ENCODE measurements at places on chromosomes 5 and 9.

- no peak for DNase-seq
Observed at GRCh38 chr5:95664204-95664786, 17.7 kb downstream of the RFESD start.

DNA sequence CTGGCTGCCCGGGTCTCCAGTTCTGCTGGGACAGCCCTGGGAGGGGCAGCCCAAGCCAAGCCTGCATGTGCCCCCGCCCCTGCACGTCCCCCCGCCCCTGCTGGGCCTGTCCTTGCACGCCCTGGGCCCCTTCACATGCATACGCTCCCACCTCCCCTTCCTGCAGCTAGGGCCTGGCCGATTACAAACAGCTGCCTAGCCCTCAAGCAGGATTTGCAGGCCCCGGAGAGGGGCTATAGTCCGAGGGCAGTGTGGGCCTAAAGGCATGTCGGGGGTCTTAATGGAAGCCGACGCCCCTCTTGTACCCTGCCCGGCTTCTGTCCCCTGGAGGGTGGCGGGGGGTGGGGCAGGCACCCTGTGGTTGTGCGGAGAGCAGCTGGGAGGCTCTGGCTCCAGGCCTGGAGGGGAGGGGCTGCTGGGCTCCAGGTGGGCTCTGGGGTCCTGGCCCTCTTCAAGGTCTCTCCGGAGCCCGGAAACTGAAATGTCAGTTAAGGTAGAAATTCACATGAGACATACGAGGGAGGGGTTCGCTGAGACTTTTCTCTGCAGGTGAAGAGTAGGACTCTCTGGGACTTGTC, 16.9 kb downstream of the COL5A1 start:
- DNase-seq, result peak; percentile 25

GRCh38 chr5:179792612-179793467, 946 bp upstream of the LTC4S start:
- DNase-seq, result peak; percentile 54

DNA sequence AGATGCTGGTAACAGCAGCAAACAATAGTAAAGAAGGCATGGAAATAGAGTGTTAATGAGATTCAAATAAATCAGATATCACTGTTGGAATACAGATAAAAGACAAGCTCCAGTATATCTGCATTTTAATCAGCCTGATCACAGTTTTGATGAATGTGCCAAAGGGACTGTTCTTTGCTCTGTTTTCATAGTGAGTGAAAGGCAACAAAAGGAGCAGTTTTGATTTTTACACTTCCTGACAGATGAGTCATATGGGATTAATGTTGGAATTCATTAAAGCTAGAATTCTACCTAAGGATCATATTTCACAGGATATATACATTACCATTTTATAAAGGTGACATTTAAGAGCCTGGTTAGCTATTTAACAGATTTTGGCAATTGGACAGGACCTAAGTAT, 743.3 kb upstream of the PTPRD start:
- no peak for DNase-seq

DNA sequence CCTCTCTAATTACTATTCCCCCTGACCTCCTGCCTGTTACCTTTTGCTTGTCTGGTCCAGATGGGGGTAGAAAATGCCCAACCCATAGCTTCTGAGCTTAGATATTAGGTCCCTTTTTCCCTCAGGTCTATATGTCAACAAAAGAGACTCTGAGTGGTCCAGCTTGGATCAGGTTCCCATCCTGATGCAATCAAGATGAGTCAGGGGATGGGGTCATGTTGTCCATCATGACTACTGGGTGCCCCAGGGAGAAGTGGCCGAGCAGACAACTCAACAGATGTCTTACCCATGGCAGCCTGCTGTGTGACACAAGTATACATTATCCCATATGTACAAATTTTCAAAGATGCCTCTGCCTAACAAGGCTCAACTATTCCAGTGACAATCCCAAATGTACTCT, 9.1 kb upstream of the ANKH start:
- DNase-seq, result no peak
